ENCODE measurements at places on chromosomes 16 and 17.
A peak's percentile ranks its signal among the peaks of the same experiment; 100 is the strongest.

DNA sequence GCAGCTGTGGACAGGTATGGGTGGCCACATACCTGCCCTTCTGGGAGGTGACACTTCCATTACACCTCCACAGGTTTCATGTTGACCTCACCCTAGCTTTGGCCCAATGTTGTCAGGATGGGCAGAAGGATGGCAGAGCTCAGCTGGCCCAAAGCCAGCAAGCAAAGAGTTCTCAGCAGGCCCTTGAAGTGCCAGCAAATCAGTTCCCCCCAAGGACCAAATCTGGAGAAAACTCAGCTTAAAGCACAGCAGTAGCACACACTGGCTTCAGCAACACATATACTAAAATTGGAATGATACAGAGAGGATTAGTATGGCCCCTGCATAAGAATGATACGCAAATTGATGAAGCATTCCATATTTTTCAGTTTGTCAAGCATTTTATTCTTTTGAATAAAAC is 13.4 kb downstream of the ARL4D start:
- no peak for DNase-seq

DNA sequence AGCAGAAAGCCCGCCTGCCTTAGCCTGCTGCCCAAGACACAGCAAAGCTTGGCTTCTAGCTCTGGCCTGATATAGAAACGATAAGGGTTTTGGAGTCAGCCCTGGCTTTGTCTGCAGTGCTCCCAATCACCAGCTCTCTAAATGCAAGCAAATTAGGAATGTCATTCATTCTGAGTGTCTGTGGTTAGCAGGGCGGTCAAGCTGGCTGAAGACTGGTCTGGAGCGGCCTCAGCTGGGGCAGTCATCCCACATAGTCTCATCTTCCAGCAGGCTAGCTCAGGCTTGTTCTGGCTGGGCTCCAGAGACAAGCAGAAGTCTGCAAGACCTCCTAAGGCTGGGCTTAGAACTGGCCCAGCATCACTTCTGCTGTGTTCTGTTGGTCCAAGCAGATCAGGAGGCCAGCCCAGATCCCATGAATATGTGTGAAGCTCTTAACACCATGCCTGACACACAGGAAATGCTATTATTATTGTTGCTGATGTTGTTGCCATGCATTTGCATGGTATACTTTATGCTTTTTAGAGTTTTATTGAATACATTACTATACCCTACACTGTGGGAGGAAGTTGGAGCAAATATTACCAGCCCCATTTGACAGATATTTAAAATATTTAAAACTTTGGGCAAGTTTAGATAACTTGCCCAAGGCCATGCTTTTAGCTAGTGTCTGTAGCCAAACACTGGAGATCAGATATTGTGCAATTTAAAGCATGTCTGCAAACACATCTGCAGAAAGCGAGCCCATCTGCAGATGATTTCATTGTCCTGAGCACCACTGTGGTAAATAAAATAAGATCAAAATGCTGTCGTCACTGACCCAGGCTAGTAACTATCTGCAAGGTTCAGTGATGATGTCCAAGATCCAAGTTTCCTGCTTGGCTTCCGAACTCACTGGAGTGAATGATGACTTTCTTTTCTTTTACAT is 24.8 kb downstream of the TMC7 start:
- DNase-seq: no peak

DNA sequence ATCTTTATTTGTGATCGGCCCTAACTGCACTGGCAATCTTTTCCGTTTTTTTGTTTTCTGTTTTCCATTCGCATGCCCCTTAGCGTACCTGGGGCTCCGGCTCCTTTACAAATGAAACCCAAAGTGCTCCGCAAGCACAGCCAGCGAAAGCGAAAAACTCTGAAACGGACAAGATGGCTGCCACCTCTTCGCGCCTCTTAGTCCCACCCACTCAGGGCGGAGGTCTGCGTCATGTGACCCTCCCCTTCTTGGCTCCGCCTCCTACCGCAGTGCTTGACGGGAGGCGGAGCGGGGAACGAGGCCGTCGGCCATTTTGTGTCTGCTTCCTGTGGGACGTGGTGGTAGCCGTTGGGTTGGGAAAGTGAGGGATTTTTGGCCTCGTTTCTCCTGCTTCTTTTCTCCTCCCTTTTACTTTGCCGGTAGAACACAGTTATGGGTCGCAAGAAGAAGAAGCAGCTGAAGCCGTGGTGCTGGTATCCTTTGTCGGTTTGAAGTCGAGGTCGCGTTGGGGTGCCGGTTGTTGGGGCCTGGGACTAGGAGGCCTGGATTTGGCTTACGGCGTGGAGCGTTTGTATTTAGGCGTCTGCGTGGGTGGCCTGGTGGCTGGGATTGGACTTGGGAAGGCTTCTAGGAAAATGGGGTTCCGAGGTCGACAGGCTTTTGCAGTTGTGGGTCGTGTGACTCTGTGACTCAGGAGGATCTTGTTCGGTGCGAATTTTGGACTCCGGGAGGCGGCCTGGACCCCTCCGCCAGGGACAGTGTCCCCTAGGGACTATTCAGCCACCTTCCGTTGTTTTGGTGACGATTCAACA is at the start of gene ZNF207:
Gene ZNF207, plus strand, starts transcription at position 304 of the 812 bp plus-strand sequence. Its CDS starts 129 bp downstream, at position 433.
- DNase-seq: peak; percentile 97

GRCh38 chr16:54346041-54346440 is 59.5 kb upstream of the IRX3 start:
- no peak for DNase-seq

DNA sequence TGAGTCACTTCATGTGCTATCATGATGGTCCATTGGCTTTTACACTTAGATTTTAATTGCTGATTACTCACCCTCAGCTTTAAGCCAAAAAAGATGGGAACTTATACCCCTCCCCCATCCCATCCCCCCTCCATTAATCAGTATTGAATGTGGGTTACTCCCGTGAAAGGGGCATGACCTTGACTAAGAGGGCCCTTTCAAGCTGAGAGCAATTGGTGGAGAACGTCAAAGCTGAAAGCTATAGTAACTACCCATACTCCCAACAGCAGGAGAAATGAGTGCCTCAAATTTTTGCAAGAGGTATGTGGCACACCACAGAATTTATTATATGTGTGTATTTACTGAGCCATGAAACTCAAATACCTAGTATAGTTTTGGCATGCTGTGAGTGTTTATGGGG is 99.7 kb upstream of the CDH8 start:
- DNase-seq: no peak

- DNase-seq: no peak
Observed at GRCh38 chr17:17019891-17020456, 22.3 kb upstream of the MPRIP start.

- DNase-seq: no peak
Observed at GRCh38 chr16:68823401-68824135, 19.8 kb upstream of the TANGO6 start.

- DNase-seq: no peak
Observed at GRCh38 chr16:66845791-66846221, 1.6 kb downstream of the CA7 start.

GRCh38 chr16:68083861-68084503 is 1.2 kb upstream of the NFATC3 start:
- no peak for DNase-seq

GRCh38 chr17:53032861-53033271 is 789.9 kb upstream of the KIF2B start:
- no peak for DNase-seq

DNA sequence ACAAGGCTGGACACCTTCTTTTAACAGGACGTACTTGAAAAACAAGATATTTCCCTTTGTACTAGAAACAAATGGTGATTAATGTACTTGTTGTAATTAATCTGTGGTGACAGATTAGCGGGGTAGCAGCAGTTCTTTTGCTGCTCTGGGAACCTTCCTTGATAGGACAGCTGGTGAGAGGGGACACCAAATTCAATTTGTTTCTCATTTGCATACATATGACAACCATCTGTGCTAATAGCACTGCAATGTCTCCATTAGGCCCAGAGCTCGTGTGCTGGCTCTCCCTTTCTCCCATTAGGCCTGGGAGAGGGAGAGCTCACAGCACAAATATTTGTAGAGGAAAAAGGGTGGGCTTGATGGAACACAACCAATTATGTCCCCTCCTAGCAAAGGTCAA is 221.0 kb upstream of the HS3ST3A1 start:
- no peak for DNase-seq

DNA sequence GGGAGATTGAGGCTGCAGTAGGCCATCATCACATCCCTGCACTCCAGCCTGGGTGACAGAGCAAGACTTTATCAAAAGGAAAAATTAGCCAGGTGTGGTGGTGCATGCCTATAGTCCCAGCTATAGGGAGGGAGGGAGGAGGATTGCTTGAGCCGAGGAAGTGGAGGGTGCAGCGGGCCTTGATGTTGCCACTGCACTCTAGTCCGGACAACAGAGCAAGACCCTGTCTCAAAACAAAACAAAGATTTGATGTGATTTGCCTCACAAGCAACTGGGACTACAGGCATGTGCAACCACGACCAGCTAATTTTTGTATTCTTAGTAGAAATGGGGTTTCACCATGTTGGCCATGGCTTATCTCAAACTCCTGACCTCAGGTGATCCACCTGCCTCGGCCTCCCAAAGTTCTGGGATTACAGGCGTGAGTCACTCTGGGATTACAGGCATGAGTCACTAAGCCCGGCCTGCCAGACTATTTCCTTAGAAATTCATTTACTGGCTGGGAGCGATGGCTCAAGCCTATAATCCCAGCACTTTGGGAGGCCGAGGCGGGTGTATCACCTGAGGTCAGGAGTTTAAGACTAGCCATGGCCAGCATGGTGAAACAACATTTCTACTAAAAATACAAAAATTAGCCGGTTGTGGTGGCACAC is 11.5 kb downstream of the UBE2G1 start:
- no peak for DNase-seq

DNA sequence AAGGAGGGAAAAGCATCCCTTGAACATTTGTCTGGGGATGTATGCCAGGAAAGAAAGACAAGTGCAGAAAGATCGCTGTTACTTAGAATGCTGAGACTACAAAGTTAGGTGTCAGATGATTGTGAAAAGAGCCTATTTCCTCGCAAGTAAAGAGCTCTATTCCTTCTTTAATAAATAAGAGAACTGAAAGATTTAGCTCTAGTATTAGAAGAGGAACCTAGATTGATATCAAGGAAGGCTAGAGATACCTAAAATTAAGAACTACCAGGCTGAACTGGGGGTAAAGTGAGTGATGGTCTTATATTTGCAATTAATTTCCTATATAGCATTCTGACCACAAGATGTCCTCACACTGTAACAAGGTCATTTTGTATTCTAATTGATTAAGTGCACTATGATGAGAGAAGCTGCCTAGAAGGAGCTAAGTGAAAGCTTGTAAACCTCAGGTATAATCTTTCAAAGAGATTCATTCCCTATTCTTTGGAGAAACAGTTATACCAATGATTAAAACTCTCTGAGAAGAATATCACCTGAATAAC is 62.3 kb downstream of the SSH2 start:
- no peak for DNase-seq

- DNase-seq: peak; percentile 41
Observed at GRCh38 chr17:81309140-81309858, 14.2 kb upstream of the SLC38A10 start.

DNA sequence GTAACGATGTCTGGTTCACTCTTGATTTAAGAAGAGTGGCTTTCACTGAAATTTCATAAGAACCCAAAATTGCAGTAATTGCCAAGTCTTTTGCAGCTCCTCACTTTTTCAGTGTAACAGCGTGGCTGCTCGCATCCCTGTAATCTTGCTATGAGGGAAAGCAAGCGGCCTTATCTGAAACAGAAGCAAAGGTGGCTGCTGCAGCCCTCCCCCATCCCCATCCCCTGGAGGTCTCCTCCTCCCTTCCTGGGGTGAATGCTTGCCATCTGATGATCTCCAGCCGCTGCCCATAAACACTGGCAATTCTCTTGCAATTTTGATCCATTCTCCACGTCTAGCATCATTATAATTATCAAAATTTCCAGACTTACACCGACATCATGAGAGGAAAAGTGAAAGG is 182.5 kb upstream of the ASIC2 start:
- DNase-seq: no peak

DNA sequence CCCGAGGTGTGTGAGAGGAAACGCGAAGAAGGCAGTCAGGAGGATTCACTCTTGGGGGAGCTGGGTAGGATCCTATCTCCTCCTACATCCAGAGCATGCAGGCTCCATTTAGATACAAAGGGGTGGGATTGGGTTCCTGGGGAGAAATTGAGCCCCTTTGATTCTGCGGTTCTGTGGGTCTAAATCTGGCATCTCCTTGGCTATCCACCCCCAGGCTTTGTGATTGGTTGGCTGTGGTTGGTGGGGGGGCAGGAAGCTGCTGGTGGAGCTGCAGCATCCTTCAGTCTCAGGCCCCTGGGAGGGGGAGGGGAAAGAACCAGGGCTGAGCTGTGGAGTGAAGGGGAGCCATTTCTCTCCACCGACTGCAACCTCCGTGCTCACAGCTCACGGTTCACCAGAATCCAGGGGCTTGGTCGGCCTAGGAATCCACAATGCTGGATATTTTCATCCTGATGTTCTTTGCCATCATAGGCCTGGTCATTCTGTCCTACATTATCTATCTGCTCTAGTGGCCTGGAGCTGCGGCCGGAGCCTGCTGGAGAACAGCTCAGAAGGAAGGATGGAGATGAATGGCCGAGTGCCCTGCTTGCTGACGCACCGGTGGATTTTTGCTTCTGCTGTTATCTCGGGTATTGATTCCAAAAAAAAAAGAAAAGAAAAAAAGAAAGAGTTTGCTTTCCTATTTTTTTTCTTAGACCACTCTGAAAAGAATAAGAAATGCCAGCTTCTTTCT is at the start of gene LASP1NB:
Gene LASP1NB, plus strand, starts transcription at position 352 of the 733 bp plus-strand sequence.
- DNase-seq: peak; percentile 46

DNA sequence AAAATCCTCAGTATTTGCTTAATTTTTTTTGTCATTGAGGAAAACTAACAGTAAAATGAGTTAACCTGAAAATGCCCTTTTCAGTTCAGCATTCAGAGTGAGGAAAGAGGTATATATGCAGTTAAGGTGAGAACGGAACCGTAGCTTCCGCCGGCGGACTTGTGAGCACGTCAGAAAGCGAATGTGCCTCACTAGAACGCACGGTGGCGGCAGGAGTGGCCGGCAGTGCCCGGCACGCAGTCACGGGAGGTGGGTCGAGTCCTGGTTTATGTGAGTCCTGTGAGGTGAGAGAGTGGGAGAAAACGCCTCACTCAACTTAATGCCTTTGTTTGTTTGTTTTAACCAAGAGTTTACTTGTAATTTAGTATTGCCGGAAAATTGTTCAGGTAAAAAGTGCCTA is 6.1 kb downstream of the SEC14L1 start:
- DNase-seq: no peak

GRCh38 chr16:87056083-87056482 is 261.1 kb downstream of the C16orf95 start:
- DNase-seq: no peak

- no peak for DNase-seq
Observed at GRCh38 chr16:13099822-13100221, 198.4 kb downstream of the SHISA9 start.

- no peak for DNase-seq
Observed at GRCh38 chr17:63332286-63332685, 113.8 kb downstream of the CYB561 start.
